Mesendoderm (in vitro differentiated cells): ENCODE measurements at places on chromosomes 12 and 14.
A peak's percentile ranks its signal among the peaks of the same experiment; 100 is the strongest.

- peak; percentile 82 for DNase-seq
Observed at GRCh38 chr14:22994762-22995275, 12.5 kb upstream of the AJUBA start.

GRCh38 chr12:65961190-65962035 lies 137.1 kb downstream of the HMGA2 start:
- no peak for DNase-seq

GRCh38 chr12:93440043-93440835 lies 1.5 kb downstream of the UBE2N start:
- no peak for DNase-seq

GRCh38 chr14:54894995-54895394 lies 7.6 kb downstream of the GCH1 start:
- no peak for DNase-seq

DNA sequence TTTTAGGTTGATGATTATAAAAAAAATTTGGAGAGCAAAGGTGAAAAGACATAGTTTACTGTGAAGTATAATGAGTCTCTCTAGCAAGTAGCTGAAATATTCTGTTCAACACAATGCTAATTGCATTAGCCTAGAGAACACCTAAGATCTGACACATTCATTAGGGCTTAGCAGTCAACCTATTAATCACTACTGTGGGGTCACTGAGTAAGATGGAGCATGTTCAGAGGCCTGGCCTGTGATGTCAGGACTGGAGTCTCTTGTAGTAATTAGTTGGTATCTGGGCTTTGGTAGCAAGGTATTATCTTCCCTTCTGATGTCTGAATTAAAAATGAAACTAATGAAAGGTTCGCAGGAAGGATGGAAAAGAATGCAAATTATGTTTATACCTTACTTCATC lies 112.7 kb downstream of the SLC16A7 start:
- peak; percentile 6 for DNase-seq

DNA sequence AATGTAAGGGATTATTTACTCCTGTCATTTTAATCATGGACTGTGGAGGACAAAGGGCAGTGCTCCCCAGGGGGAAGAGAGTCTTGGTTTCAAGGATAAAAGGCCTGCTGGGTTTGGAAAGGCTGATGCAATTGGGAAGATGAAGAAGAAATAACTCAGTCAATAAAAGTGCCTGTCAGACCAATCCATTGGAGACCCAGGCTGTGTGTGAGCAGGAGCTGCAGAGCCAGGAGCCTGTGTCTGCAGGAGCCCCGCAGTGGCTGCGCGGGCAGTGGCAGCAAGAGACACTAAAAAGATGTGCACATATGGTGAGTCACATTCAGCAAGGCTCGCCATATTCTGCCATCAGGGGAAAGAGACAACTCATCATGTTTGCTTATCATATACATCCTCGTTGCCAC lies 90.4 kb downstream of the CRACR2A start:
- DNase-seq = no peak

DNA sequence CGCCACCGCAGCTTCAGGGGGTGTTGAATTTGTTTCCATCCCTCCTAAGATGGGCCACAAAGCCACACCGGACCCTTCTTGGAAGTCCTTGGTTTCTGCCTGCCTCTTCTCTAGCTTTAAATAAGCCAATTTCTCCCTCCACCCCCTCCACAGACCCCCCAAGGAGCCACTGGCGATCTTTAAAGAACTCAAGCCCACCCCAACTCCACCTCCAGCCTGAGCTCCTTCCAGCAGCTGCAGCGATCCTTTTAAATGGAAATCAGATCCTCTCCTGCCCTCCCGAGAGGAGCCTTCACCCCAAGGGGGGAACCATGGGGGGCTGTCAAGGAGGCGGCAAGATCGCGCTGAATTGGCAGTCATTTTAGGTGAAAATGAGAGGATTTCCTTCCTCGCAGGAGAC lies 133.1 kb downstream of the NCOR2 start:
- DNase-seq = no peak

GRCh38 chr14:46887144-46887543 lies 235.6 kb upstream of the RPL10L start:
- no peak for DNase-seq

GRCh38 chr12:14187002-14187401 lies 178.5 kb upstream of the ATF7IP start:
- no peak for DNase-seq

DNA sequence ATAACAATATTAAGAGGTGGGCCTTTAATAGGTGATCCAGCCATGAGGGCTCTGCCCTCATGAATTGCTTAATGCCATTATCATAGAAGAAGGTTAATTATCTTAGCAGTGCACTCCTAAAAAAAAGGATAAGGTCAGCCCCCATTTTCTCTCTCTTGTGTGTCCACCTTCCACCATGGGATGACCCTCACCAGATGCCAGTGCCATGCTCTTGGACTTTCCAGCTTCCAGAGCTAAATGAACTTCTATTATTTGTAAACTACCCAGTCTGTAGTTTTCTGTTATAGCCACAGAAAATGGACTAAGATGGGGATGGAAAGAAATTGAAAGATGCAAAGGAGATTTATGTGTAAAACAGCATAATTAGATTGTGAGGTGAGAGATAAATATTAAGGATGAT lies 125.4 kb downstream of the FOXA1 start:
- no peak for DNase-seq

DNA sequence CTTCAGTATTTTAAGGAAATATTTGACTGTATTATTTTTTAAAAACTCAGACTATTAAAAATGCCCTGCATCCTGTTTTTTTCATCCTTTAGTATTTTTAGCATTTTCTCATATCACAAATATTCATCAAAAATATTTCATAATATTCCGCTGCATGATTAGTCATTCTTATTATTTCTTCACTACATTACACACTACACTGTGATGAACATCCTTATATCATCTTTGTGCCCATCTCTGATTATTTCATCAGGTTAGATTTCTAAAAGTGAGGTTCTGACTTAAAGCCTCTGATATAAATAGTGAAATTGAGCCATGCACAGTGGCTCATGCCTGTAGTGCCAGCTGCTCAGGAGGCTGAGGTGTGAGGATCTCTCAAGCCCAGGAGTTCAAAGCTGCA lies 8.1 kb downstream of the COCH start:
- no peak for DNase-seq

DNA sequence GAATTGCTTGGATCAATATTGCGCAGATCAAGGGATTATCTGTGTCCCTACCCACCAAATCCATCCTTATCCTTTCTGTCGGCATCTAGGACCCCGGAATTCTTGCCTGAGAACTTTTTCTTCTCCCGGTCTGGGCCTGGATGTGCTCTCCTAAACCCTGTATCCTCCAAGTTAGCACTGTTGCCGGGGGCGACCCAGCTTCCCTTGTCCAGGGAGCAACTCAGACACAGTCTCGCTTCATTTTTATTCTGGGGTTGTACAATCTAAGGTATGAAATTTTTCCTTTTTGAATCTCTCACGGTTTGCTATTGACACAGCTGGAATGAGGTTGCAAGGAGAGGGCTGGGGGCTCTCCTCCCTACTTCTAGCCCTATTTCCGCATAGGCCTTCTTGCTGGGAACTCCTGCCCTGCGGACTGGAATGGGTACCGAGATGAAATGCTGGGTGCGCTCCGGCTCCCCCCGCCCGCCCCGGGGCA lies 403 bp upstream of the PNP start:
- DNase-seq = no peak

DNA sequence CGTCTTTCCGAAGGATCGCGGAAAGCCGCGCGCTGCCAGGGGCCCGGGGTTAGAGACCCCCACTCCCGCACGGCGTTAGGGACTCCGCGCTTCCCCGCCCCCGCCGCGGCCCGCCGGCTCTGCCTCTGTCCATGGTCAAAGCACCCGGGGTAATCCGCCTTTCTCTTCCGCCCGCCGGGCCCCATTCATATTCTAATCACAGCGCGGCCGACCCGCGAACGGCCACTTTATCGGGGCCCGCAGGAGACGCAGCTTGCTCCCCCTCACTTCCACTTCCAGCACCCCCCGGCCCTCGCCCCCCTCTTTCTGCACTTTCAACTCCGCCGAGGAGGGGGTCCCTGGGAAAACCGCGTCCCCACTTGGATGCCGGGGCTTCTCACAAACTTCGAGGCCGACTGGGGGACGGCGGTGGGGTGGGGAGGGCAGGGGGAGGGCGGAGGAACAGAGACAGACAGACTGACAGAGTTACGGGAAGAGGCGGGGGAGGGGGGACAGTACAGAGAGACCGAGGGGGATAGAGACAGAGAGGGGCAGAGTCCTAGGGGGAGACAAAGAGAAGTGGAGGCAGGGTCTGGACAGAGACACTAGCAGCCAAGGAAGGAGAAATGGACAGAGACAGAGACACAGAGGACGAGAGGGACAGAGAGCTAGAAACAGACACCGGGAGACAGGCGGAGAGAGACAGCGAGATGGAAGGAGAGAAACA lies 1.1 kb upstream of the RFX4 start:
- DNase-seq = peak; percentile 46

GRCh38 chr14:104580961-104581360 lies 1.4 kb downstream of the C14orf180 start:
- DNase-seq = no peak

DNA sequence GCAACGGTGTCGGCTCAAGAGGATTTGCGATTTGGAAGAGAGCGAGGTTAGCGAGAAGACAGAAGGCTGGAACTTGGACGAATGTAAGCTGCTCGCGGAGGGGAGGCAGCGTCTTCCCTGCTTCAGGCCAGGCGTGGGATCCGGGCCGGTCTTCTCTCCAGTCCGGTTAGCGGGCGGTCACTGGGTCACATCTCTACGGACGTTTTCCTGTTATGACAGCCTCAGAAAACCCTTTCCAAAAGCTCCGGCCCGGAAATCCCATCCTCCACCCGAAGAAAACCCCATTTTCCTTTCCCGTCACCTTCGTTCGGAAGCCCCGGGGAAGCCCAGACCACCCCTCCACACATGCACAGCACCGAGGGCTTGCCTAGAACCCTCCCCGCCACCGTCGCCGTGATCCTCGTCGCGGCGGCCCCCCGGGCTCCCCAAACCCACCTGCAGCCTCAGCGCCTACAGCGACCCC lies 268 bp downstream of the NDUFB1 start:
- no peak for DNase-seq

GRCh38 chr14:93156693-93157369 lies 27.9 kb downstream of the MOAP1 start:
- DNase-seq = peak; percentile 72

- no peak for DNase-seq
Observed at GRCh38 chr14:100523131-100523842, 63.9 kb downstream of the BEGAIN start.

DNA sequence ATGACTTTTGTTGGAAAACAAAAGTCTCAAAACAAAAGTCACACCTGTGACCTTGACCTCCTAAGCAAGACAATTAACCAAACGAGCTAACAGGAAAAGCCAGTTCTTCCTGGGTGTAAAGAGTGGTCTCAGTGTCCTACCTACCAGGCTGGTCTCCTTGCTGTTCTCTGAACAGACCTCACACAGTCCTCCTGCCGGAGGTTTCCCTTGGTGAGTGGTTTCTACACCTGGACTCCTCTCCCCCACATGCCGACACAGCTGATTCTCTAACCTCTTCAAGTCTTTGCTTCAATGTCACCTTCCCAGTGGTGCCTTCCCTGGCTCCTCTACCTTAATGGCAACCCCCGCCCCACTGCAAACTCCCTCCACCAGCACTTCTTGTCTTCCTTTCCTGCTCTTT lies 238.6 kb downstream of the ZFP36L1 start:
- no peak for DNase-seq

DNA sequence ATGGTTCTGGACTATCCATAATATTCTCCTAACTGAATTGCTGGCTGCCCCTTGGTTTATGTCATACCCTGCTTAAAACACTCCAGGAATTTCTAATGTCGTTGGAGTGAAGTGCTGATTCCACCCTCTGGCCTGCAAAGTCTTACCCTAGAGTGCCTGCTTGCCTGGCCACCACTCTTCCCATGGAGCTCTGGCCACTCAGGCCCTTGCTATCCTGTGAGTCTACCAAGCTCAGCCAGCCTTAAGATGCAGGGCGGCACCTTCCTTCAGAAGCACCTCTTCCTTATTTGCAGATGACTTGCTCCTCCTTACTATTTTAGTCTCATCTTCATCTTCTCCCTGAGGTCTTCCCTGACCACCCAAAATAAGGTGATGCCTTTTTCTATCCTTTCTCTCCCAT lies 35.3 kb downstream of the SLC6A15 start:
- DNase-seq = no peak

DNA sequence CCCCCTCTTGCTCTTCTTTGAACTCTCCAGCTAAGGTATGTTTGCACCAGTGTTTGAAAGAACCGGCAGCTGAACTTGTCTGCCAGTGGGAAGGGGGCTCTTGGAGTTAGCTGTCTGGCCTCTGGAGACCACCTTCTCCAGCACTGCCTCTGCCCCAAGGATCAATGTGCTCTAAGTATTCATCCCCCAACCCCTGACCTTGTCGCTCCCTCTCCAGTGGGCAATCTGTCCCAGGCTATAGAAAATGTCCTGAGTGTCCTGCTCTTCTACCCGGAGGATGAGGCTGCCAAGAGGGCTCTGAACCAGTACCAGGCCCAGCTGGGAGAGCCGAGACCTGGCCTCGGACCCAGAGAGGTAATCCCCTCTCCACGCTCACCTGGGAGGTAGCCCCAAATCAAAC lies 2.8 kb downstream of the P3H3 start:
- no peak for DNase-seq

DNA sequence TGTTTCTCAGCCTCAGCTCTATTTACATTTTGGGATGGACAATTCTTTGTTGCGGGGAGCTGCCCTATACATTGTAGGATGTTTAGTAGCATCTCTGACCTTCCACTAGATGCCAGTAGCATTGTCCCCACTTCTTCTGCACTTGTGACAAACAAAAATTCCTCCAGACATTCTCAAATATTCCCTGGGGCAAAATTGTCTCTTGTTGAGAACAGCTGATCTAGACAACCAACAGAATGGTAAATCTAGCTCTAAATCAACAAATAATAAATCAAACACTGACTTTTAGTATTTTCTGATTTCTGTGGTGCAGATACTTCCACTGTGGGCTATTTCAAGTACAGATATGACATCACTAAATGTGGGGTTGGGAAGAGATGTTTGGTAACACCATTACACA lies 60.7 kb downstream of the MSRB3 start:
- DNase-seq = peak; percentile 66

GRCh38 chr12:109461049-109461845 lies 15.9 kb downstream of the KCTD10 start:
- peak; percentile 51 for DNase-seq

DNA sequence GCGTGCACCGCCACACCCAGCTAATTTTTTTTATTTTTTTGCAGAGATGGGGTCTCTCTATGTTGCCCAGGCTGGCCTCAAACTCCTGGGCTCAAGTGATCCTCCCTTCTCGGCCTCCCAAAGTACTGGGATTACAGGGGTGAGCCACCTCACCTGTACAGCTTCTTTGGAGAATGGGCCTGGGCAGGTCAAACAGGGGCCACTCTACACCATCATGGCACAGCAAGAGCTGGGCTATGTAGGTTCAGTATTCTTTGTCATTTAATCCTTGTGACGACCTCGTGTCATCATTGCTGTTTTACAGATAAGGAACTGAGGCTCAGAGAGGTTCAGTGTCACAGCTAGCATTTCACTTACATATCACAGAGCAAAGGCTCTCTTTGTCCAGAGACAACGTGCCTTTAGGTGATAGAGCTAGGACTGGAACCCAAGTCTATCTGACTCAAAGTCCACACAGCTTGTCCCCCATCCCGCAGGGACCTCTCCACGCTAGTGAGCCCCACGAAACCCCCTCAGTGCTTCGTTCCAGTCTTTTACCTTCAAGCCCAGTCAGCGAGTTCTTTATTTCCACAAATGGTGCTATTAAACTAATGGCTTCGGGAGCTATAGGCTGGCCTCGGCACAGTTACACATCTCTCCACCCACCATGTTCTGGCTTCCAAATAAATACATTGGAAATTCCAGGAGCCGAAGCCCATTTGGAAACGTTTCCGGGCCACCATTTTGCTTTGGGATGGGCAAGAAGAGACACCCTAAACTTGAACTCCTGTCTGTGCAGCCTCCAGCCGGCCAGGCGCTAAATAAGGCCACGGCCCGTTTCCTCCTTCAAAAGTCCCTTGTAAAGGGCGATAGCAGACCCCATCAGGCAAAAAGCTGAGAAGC lies 660 bp upstream of the MAP1LC3B2 start:
- no peak for DNase-seq
